Upper lobe of right lung (tissue), 1 donor: ENCODE measurements at places on chromosomes 4 and X. TPM values are rescaled to one million over a fixed set of nuclear protein-coding genes. Genes with fewer than 3 reads are reported as not detected.
A peak's percentile ranks its signal among the peaks of the same experiment; 100 is the strongest.

DNA sequence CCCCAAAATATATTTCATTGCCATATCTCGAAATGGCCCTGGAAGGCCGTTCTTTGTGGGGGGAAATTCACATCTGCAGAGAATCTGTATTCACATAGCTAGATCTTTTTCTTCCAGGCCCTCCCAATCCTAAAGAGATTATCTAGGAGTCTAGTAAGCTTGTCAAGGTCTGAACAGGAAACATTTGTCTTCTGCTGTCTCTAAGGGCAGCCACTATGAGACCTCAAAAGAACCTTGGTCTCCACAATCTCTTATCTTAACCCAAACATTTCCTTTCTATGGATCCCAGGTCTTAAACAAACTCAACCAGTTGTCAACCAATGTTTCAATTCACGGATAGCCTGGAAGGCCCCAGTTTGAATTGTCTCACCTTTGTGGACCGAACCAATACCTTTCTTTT, 45.0 kb downstream of the CRLF2 start:
- DNase-seq, result no peak
- no peaks in the 10 kb centered on the region for H3K27me3 ChIP-seq
- H3K36me3 ChIP-seq, result no peaks in the 10 kb centered on the region
- no peak overlapping the region for H3K4me3 ChIP-seq
- no peaks in the 10 kb centered on the region for H3K4me1 ChIP-seq
- no peak overlapping the region for H3K27ac ChIP-seq

DNA sequence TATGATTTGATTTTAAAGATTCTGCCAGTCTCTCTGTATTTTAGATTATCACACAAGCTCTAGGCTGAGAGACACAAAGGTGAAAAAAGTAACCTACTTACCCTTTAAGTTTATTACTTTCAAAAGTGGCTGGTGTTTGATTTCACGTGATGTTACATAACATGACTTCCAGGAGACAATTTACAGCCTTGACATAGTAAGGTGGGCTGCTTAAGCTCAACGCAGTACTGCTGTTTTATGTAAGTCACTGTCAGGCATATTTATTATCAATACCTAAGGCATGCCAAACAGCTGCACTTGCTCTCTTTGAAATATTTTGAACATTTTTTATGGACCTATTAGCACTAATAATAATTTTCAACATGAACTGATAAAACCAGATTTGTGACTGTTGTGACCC, 451.5 kb upstream of the FAM241A start:
- no peak overlapping the region for H3K4me3 ChIP-seq
- no peaks in the 10 kb centered on the region for H3K4me1 ChIP-seq
- H3K27me3 ChIP-seq, result no peaks in the 10 kb centered on the region

- H3K27ac ChIP-seq, result no peak overlapping the region
- H3K36me3 ChIP-seq, result peaks cover 20% of the 10 kb centered on the region
- no peak overlapping the region for H3K4me3 ChIP-seq
These were observed 29.0 kb downstream of the MGST2 start for GRCh38 chr4:139694522-139695107.

DNA sequence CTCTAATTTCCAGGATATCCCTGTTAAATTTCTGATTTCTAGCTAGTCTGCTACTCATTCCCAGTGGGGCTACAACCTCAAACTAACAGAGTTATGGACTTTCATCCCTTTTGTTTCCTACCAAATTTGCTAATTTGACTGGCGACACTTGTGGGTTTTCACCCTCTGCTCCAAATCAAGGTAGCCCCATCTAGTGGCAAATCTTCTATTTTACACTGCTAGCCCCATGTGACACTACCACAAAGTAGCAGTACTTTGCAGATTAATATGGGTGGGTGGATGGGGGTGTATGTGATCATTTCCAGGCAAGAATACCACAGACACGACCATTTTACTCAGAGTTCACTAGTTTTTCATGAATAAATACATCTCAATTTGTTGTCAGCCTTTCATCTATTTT, 150.3 kb downstream of the MSL3 start:
- H3K27ac ChIP-seq, result no peak overlapping the region
- no peak overlapping the region for H3K4me3 ChIP-seq
- no peaks in the 10 kb centered on the region for H3K4me1 ChIP-seq
- H3K27me3 ChIP-seq, result no peaks in the 10 kb centered on the region
- H3K36me3 ChIP-seq, result no peaks in the 10 kb centered on the region

- no peak for DNase-seq
- H3K36me3 ChIP-seq, result no peaks in the 10 kb centered on the region
- no peak overlapping the region for H3K4me3 ChIP-seq
These were observed 34.6 kb upstream of the WDR1 start for GRCh38 chr4:10151182-10151581.

DNA sequence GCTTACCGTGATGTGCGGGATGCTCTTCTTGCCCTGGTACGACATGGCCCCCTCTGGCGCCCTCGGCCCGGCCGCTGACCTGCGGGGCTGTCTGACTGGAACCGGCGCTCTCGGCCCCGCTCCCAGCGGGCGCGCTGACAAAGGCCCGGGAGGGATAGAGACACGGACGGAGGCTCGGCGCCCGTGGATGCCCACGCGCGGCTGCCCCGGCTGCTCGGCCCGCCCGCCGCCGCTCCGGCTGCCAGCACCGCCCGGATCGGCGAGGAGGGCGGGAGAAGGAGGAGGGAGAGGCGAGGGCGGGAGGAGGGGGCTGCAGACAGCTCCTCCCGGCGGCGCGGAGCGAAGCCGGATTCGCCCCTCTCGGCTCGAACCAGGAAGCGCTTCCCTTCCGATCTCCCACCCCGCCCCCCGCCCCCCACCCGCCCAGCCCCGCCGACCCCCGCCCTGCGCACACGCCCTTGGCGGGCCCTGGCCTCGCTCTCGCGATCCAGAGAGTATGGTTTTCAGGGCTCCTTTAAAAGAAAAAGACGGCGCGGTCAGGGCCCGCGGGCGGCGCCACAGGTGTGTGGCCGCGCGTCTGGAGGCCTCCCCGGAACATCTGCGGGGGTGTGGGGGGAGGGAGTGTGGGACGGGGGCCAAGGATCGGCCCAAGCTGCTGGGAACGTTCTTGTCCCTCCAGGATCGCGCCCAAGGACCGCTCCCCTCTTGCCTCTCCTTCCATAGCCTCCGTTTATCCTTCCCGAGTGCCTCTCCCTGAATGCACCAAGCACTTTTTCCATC, 4.5 kb downstream of the CRMP1 start:
- no peak overlapping the region for H3K27ac ChIP-seq
- H3K4me1 ChIP-seq, result peaks cover 14% of the 10 kb centered on the region
- peaks cover 59% of the 10 kb centered on the region for H3K27me3 ChIP-seq
- H3K36me3 ChIP-seq, result no peaks in the 10 kb centered on the region

DNA sequence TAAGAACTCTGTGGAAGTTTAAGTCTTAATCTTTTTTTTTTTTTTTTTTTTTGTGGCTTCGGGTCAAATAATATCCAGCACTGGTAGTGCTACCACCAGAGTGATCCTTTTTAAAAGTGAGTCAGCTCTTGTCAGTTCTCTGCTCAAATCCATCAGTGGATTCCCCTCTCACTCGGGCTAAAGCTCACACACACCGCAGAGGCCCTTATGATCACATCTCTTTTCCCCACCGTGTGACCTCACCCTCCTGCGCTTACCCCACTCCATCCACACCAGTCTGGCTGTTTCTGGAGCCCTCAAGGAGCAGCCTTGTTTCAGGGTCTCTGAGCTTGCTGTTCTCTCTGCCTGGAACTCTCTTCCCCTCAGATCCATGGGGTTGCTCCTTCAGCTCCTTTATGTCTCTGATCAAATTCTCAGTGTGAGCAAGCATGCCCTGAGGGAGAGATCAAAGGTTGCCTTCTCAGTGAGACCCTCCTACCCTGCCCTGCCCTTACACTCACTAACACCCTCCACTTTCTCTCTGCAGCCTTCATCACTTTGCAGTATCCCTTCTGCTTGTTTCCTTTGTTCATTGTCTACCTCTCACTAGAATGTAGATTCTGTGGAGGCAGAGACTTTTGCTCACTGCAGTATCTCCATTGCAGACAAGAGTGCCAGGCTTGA, 19.8 kb upstream of the BEND4 start:
- no peak overlapping the region for H3K27ac ChIP-seq
- no peak for DNase-seq
- H3K4me3 ChIP-seq, result no peak overlapping the region
- H3K27me3 ChIP-seq, result no peaks in the 10 kb centered on the region
- H3K4me1 ChIP-seq, result no peaks in the 10 kb centered on the region
- no peaks in the 10 kb centered on the region for H3K36me3 ChIP-seq

- no peak overlapping the region for H3K27ac ChIP-seq
- H3K4me1 ChIP-seq, result no peaks in the 10 kb centered on the region
- no peak overlapping the region for H3K4me3 ChIP-seq
- no peaks in the 10 kb centered on the region for H3K27me3 ChIP-seq
- H3K36me3 ChIP-seq, result no peaks in the 10 kb centered on the region
These were observed 9.2 kb upstream of the CXorf66 start for GRCh38 chrX:139974471-139974870.

- no peaks in the 10 kb centered on the region for H3K36me3 ChIP-seq
- DNase-seq, result no peak
- no peaks in the 10 kb centered on the region for H3K27me3 ChIP-seq
- no peak overlapping the region for H3K4me3 ChIP-seq
- no peak overlapping the region for H3K27ac ChIP-seq
- H3K4me1 ChIP-seq, result no peaks in the 10 kb centered on the region
These were observed 16.6 kb downstream of the GPKOW start for GRCh38 chrX:49106930-49107329.

GRCh38 chr4:13891544-13891939, 264.0 kb upstream of the BOD1L1 start:
- H3K36me3 ChIP-seq, result no peaks in the 10 kb centered on the region
- H3K27ac ChIP-seq, result no peak overlapping the region
- no peak overlapping the region for H3K4me3 ChIP-seq

GRCh38 chr4:102598762-102599374, 97.7 kb downstream of the NFKB1 start:
- H3K27ac ChIP-seq, result peak overlapping the region; percentile 38
- peaks cover 13% of the 10 kb centered on the region for H3K4me1 ChIP-seq
- DNase-seq, result no peak
- H3K27me3 ChIP-seq, result no peaks in the 10 kb centered on the region

- no peaks in the 10 kb centered on the region for H3K4me1 ChIP-seq
- H3K27me3 ChIP-seq, result no peaks in the 10 kb centered on the region
- no peak overlapping the region for H3K4me3 ChIP-seq
- DNase-seq, result no peak
These were observed 24.3 kb upstream of the TSPAN5 start for GRCh38 chr4:98682719-98683118.

Gene NR3C2
- 25.9 TPM for total RNA-seq

Gene CD40LG
- 1.6 TPM for total RNA-seq

Gene BTK
- total RNA-seq, result 34.1 TPM

Gene SLC6A14
- total RNA-seq, result 50.2 TPM

Gene GPR34
- total RNA-seq, result 28.0 TPM

Gene GPR82
- total RNA-seq, result 3.4 TPM

Gene FAM241A
- 6.3 TPM for total RNA-seq
